Kidney glomerular epithelial cell (primary cell): ENCODE measurements at places on chromosomes 4 and X.

- DNase-seq = no peak
Observed at GRCh38 chr4:184587221-184587620, 62.0 kb downstream of the CASP3 start.

GRCh38 chr4:63619771-63620170 is 789.5 kb downstream of the TECRL start:
- DNase-seq = no peak

- no peak for DNase-seq
Observed at GRCh38 chr4:117162976-117163375, 77.6 kb upstream of the TRAM1L1 start.

DNA sequence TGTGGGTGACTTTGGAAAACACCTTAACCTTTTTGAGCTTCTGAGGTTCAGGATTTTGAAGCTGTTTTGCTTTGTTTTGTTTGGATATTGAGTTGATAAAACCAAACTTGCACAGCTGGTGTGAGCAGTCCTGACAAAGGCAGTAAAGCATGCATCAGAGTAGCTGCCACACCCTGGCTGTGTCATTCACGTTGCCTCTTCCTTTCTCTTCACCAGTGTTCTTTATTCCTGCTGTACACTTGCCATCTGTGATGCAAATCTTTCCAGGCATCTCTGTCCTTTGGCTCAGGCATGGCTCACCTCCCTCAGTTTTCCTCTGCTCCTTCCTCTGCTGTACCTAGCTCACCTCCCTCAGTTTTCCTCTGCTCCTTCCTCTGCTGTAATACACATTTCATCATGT is 1850.2 kb upstream of the AGA start:
- no peak for DNase-seq

DNA sequence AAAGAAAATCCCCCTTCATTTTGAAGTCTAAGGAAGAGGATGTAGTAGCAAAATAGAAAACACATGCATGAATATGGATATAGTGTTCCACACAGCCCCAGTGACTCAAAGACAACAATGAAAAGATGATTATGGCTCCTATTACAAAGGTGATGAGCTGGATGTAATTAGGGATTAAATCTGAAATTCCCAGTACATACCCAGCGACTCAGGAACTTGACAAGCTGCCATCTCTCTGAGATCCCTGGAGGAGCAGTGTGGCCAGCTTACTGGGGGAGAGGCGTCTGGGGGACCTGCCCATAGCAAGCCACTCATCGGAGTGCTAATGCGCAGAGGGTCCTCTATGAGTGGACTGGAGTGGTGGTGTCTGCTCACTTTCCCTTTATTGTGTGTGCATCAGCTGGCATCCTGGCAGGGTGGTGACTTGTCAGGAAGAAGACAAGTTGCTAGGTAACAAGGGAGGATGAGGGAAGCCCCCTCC is 42.7 kb upstream of the MGST2 start:
- no peak for DNase-seq

- DNase-seq = no peak
Observed at GRCh38 chrX:63746278-63746677, 38.7 kb downstream of the ARHGEF9 start.

DNA sequence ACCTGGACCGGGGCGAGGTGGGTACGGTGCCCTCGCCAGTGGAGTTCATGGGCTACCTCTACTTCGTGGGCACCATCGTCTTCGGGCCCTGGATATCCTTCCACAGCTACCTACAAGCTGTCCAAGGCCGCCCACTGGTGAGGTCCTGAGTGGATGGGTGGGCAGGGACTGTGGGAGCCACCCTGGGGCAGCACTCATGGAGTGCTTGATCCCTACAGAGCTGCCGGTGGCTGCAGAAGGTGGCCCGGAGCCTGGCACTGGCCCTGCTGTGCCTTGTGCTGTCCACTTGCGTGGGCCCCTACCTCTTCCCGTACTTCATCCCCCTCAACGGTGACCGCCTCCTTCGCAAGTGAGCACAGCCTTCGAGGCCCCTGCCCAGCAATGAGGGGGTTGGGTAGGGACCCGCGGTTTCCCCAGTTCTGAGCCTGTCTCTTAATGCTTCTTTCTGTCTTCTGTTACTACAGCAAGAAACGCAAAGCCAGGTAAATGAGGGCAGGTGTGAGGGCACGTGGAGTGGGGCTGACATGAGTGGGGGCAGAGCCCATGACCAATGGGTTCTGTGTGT is 3.7 kb downstream of the PORCN start:
- no peak for DNase-seq

DNA sequence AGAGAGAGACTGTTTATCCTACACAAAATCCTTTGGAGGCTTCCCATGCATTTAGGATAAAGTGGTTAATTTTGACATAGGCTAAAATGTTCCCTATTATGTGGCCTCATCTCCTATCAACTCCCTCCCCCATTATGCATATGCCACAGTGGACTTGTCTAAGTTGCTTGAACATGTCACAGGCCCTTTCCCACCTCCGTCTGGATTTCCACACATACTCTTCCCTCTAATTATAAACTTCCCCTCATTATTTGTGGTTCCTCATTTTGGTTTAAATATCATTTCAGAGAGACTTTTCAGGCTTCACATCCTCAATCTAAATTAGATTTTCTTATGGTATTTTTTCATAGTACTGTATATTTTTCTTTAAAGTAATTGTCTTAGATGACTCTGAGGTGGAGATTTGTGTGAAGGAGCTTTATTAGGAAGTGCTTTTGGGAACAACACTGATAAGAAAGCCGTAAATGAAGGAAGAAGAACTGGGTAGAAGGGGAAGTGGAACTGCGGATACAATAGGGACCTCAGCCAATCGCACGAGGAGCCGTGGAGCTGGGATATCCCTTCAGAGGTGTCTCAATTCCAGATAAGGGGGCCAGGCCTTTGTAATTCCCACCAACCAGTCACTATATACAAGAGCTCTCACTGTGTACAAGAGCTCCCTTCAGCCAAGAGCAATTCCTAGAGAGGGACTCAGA is 7.9 kb downstream of the C4orf17 start:
- DNase-seq = no peak

DNA sequence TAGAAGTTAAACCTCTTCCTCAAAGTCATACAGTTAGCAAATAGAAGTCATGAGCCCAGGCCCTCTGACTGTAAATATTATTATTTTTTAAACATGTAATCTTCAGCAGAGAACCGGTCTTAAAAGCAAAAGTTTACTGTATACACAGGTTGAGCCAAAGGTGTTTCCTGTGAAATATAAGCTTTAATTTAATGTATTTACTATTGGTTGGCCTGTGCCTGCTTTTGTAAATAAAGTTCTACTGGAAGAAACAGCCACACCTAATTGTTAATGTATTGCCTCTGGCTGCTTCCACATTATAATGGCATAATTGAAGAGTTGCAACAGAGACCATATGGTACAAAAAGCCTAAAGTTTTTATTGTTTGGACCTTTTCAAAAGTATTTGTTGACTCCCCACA is 61.0 kb upstream of the PRDM8 start:
- no peak for DNase-seq

DNA sequence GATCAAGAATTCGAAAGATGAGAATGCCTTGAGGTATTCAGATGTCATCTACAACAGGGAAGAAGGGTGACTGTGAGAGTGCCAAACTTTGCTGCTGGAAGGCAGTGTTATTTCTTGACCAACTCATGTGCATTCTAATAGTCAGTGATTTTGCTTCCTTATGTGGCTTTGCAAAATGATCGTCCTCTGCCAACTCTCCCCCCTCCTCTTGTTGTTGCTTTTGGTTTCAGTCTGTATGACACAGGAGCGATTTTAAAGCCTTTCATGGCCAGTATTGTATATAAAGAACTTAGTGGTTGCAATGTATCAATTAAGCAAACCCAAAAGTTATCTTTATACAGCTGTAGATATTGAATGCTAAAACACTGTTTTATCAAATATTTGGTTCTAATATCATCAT is 379.1 kb downstream of the IL1RAPL1 start:
- DNase-seq = no peak

DNA sequence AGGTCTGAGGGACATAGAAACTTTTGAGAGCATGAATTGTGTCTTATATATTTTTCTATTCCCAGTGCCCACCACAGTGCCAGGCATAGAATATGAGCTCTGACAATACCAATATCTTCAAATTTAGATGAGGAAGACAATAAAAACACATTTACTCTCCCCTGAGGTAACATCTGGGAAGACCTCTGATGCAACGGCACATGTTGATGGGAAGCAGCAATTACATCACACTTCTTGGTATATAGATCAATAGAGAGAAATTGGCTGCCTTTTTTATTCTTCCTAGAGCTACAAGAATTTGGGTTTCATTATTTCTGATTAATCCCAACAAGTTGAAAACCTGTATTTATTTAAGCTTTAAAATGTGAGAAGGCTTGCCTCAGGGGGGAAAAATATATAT is 67.4 kb upstream of the SMAD1 start:
- no peak for DNase-seq

- no peak for DNase-seq
Observed at GRCh38 chr4:112807083-112807482, 170.1 kb downstream of the LARP7 start.

GRCh38 chr4:52752936-52753335 is 1.7 kb upstream of the ERVMER34-1 start:
- DNase-seq = no peak

- DNase-seq = no peak
Observed at GRCh38 chr4:44701037-44701436, 22.8 kb downstream of the GUF1 start.
